ENCODE measurements at places on chromosomes 2 and 18. TPM values are rescaled to one million over a fixed set of nuclear protein-coding genes. Genes with fewer than 3 reads are reported as not detected.

Gene ATG16L1
- 24.6 TPM for total RNA-seq

DNA sequence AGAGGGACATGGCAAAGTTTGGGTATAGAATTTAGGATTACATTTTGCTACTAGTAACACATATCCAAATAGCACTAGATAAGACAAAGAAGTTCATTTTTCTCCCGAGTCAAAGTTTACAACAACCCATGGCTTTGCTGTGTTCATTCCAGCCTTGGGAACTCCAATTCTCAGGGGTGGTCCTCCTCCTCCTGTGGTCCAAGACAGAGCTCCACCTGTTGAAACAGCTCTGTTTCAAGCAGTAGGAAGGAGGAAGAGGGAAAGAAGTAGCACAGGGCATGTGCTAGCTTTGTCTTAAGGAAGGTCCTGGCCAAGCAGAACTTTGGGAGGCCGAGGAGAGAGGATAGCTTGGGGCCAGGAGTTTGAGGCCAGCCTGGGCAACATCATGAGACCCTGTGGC, 113.8 kb upstream of the SIX2 start:
- DNase-seq: no peak

- no peak for DNase-seq
These were observed 239.9 kb downstream of the PAX3 start for GRCh38 chr2:222058819-222059445.

DNA sequence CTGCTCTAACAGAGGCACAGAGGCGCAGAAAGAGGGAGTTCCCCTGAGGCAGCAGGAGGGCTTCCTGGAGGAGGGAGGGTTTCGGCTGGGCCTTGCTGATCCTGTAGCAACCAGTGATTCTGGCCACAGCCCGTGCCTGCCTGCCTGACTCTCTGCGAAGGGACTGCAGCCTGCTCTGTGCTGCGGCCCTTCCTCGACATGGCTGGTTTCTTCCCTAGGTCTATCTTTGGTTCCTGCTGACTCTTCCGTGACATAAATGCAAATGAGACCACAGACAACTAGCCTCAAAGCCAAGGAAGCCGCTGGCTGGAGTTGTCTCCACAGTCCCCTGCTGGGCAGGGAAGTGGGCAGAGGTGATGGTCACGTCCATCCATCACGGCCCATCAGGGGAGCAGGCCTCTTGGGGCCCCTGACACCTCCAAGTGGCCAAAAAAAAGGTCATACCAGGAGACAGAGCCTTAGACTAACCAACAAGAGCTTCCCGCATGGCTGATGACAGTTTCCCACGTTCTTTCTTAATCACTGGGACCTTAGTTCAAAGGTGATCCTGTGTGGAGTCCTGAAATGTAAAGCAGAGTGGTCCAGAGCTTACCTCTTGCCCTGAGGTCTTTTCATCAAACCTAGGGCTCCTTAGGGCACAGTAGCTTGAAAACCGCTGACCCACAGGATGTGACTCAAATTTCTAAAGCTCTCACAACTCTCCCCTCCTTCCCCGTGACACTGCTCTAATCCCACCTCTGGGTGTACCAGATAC, 55.3 kb downstream of the HS1BP3 start:
- no peak for DNase-seq

DNA sequence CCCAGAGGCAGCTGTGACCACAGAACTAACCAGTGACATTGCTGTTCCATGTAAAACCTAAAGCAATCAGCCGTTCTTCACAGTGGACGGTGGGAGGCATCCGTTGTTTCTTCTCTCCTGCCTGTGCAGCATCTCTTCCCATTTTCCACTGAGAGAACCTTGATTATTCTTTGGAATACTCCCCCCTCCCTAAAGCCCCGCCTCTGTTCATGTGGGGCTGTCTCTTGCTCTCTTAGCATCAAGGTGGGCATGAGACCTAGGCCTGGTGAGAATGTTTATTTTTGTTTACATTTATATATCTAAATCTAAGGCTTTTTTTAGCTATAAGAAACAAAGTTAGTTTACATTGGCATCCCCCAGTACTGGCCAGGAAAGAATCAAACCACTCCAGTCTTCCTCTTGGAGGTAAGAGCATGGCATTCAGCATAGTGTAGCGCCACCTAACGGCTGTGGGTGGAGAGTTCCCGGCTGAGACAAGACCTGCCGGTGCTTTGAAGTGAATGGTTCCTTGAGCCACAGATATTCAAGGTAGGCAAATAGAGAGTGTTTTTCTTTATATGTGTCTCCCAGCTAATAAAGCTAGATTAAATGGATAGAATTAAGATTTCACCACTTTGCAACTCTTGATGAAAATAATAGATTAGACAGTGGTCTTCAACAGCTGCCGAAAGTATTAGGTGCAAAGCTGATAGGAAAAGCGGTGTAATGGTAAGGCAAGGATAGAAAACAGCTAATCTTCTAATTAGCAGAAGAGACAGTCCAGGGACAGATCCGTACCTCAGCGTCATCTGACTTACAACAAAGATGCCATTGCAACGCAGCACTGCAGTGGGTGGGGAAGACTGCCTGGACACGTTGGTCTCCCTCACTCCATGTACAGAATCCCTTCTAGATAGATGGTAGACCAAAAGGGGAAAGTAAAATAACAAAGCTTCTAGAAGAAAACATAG, 219.6 kb upstream of the RAB12 start:
- DNase-seq: peak; percentile 79

GRCh38 chr2:43435746-43436145, 160.1 kb downstream of the THADA start:
- no peak for DNase-seq

GRCh38 chr2:46097714-46098480, 199.3 kb upstream of the EPAS1 start:
- no peak for DNase-seq
